ENCODE measurements at places on chromosomes 7 and 10.

- DNase-seq, result no peak
Measured at GRCh38 chr7:20113427-20114027, 103.7 kb downstream of the MACC1 start.

DNA sequence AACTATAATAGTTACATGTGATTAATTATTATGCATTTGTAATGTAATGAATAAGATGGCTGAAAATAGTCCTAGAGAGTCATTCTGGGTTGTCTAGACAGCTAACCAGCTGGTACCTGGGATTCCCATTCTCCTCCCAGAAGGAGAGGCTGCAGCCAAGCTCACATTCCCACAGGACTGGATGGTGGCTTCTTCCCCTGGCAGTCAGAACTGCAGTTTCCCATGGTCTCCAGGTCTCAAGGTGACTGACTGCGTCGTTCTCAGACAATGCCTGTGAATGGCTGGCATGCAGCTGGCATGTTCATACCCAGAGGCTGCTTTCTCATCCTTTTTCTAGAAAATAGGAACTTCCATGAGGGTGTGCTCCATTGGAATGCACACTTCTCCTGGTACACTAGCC is 21.3 kb downstream of the TAS2R16 start:
- no peak for DNase-seq

GRCh38 chr7:155694851-155695250 is 50.4 kb downstream of the RBM33 start:
- no peak for DNase-seq

DNA sequence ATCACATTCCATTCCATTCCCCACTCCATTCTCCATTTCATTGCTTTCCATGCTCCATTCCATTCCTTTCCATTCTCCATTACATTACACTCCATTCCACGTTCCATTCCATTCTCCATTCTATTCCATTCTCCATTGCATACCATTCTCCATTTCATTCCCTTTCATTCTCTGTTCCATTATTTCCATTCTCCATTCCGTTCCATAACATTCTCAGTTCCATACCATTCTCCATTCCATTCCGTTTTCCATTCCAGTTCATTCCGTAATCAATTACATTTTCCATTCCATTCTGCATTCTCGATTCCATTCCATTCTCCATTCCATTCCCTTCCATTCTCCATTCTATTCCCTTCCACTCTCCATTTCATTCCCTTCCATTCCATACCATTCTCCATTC is 86.4 kb downstream of the NSUN6 start:
- no peak for DNase-seq

DNA sequence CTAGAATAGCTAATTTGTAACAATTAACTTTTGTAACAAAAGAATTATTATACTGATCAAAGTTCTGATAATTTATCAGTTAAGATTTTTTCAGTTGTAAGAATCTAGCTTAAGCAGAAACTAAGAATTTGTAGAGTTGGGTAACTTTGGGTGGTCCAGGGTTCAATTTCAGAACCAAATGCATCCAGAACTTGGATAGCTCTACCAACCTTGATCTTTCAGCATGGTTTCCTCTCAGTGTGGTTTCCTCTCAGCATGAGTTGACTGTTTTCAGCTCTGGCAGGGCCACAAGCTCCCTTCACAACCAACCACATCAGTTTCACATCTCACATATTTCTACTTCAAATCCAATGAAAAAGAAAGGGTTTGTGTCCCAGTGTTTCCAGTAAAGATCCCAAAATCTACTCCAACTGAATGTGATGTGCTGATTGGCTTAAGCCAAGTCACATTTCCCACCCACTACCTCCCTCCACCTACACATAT is 3.3 kb upstream of the FAS start:
- DNase-seq, result no peak

- DNase-seq, result no peak
Measured at GRCh38 chr10:48659790-48660189, 24.9 kb upstream of the WDFY4 start.

- no peak for DNase-seq
Measured at GRCh38 chr7:22438994-22439393, 61.0 kb downstream of the STEAP1B start.

DNA sequence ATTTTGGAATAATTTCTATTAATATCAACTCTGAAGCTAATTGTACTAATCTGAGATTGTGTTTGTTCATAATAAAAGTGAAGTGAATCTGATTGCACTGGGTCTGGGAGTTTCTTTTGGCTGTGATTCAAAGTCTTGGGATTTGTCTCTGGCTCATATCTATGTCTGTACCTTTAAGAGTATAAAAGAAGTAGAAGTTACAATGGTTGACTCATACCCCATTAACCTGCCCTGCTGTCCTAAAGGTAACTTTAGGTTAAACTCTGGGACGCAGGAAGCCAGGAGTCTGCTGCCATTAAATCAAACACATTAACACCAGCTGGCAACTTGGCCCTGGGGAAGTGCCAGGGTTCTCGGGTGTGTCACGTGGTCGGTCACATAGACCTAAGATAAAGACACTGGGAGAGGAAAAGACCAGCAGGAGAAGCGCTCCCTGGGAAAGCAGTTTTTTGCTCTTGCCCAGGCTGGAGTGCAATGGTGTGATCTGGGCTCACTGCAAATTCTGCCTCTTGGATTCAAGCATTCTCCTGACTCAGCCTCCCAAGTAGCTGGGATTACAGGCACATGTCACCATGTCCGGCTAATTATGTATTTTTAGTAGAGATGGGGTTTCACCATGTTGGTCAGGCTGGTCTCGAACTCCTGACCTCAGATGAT is 17.8 kb downstream of the SCD start:
- no peak for DNase-seq

- no peak for DNase-seq
Measured at GRCh38 chr10:43036481-43037428, 40.1 kb upstream of the RET start.

GRCh38 chr7:100951888-100952560 is 2.7 kb downstream of the MUC3A start:
- DNase-seq, result no peak

- DNase-seq, result no peak
Measured at GRCh38 chr10:122113161-122113944, 124.4 kb downstream of the TACC2 start.

GRCh38 chr7:15866753-15867152 is 180.3 kb upstream of the MEOX2 start:
- DNase-seq, result no peak

DNA sequence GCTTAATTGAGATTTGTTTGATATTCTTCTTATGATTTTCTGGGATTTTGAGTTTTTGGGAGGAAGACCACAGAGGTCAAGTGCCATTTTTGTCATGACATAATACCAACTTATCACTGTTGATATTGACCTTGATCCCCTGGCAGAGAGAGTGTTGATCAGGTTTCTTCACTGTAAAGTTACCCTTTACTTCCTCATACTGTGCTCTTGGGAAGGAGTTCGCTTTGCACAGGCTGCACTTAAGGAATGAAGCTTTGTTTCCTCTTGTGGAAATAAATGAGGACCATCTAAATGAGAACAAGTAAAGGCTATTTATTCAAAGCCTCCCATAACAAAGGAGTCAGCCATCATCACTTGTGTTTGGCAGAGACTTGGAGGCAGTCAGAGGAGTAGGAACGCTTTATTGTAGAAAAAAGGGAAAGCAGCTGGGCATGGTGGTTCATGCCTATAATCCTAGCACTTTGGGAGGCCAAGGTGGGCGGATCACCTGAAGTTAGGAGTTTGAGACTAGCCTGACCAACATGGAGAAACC is 16.1 kb downstream of the ST7 start:
- no peak for DNase-seq

DNA sequence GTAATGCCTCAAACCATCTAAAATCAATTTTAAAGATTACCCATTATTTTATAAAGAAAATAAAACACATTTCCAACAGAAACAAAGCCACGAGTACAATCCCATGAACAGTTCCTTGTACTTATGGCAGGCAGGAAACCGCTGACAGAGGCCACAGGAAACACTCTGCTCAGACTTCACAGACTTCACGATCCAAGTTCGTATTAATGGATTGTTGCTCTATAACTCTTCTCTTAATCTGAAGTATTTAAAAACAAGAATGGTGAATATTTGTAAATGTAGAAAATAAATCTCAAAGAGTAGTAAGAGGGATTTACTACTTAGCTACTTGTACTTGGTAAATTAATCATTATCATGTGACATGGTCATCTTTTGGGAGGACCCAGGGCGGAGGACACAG is 78.3 kb downstream of the SNX10 start:
- no peak for DNase-seq

DNA sequence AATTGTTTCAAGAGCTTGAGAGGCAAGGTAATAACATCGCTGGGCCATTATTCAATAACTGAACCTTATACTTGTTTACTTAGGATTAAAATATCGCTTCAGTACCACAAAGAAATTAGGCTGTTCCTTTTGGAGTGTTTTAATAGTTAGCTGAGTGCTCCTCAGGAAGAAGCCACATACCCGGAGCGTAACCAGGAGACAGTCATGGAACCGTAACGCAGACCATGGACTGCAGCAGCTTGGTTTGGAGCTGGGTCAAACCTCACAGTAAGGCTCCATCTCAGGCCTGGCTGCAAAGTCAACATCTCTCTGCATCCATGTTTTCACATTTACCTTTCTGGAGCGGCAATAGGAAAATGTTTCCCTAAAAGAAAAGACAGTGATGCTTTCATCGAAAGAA is 599.0 kb downstream of the TNS3 start:
- DNase-seq, result no peak

- no peak for DNase-seq
Measured at GRCh38 chr10:119669331-119669730, 18.2 kb downstream of the BAG3 start.

GRCh38 chr10:58384095-58384494 is 1.1 kb upstream of the TFAM start:
- no peak for DNase-seq

- DNase-seq, result no peak
Measured at GRCh38 chr7:106337754-106338153, 53.0 kb upstream of the NAMPT start.

DNA sequence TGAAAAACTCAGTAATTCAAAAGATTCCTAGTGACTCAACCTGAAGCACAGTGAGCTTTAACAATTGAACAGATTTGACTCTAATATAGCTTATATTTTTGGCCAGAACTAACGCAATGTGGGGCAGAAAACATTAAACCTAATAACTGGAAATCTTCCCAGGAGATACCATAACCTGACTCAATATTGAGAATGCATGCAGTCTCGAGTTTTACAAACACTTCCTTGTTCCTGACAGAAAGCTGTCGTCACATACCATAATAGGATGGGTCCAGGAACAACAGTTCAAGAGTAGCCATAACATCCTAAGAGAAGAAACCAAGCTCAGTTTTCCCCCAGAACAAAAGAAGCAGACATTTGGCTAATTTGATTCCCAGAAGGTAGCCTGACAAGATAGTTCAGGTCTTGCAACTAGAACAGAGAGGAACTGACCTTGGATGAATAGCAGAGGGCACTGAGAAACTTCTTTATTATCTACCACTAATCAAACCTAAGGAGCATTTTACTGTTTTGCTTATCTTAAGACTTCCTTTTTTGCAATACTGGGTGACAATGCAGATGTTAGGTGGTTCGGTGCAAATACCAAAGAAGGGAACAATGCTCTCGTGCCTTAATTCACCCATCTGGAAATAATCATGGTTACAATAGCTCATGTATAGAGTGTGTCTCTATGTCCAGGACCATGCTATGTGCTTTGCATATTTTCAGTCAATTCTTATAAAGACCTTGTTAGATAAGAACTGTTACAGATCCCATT is 38.6 kb upstream of the ACSL5 start:
- no peak for DNase-seq

DNA sequence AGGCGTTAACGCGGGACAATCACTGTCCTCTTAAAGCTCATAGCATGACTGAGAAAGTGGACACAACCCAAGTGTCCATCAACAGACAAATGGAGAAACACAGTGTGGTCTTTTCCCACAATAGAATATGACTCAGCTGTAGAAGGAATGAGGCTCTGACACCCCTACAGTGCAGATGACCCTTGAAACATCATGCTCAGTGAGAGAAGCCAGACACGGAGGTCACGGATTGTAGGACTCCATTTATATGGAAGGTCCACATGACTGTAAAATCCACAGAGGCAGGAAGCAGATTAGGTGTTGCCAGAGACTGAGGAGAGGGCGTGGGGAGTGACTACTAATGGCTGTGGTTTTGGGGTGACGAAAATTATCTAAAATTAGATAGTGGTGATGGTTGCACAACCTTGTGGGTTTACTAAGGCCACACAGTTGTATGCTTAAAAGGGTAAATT is 6.1 kb upstream of the NCAPG2 start:
- DNase-seq, result no peak

- no peak for DNase-seq
Measured at GRCh38 chr7:64312826-64313225, 935 bp upstream of the ZNF736 start.

DNA sequence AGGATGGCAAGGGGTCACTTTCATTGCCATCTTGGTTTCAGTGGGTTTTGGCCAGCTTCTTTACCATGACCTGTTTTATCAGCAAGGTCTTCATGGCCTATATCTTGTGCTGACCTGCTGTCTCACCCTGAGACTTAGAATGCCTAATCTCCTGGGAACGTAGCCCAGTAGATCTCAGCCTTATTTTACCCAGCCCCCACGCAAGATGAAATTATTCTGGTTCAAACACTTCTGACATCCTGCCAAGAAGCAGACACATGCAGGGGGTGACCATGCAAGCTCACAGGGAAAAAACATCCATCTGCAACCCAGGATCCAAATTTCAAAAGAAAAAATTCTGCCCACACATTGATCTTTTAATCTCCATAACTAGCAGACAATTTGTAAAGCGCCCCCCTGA is 88.4 kb upstream of the EEPD1 start:
- no peak for DNase-seq

GRCh38 chr7:1234881-1235500 is 2.3 kb downstream of the UNCX start:
- no peak for DNase-seq

DNA sequence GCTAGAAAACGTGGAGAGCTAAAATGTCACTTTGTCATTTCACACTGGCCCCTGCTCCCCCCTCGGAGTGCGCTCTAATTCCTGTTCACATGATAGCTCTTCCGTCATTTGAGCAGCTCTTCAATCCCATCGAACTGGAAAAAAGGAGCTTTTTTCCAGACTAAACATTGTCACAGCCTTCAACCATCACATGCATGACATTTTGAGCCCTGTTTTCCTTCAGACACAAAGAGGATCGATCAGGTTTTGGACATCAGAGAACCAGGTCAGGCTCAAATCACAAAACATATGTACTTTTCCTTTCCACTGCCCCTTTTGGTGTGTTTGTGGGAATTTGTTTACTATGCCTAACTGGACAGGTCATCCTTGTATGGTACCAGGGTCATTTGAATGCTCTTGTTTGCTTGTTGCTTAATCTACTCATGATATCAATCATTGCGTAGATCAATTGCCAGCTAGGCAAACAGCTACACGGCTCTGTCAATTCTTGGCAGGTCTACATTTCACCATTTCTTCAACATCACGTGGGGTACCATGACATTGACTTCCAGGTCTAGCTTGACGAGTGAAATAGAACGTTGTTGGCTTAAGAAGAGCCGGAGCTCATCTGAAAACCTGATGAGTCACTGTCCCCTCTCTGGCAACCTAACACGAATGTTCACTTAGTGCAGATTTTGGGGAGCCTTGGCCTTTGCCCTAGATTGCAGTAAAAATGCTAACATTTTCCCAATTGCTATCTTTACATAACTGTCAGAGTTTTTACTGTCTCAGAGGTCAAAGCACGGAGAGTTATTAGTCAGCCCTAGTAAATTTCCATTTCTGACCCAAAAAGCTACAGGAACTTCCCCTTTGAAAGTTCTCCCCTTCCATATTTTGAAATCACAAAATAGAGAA is 87.3 kb downstream of the LYZL2 start:
- no peak for DNase-seq

All from NCI-H748 treated with DMSO at 0.1 percent for 48 hours (cell line).